ENCODE measurements at places on chromosomes 2 and 18.

GRCh38 chr18:506264-506663 is 5.8 kb upstream of the COLEC12 start:
- DNase-seq: no peak

- DNase-seq: no peak
These were observed 49.5 kb downstream of the NFATC1 start for GRCh38 chr18:79445221-79445620.

DNA sequence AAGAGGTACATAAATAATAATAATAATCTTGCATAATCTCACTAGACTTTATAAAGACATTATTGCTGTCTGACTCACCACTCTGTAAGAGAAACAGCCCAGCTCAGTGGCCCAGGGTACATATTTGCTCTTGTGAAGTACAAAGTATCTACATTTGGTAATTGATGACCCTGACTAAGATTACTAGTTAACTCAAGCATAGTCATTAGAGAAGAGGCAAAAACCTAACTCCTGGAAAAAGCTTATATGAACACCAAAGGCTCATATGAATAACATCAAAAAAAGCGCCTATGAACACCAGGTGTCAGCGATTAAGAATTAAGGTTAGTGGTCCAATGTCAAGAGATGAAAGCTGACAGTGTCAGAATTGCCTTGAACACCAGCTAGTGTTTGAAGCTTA is 38.4 kb downstream of the RAD51AP2 start:
- no peak for DNase-seq

- no peak for DNase-seq
These were observed 19.6 kb upstream of the IL1A start for GRCh38 chr2:112803691-112804521.

DNA sequence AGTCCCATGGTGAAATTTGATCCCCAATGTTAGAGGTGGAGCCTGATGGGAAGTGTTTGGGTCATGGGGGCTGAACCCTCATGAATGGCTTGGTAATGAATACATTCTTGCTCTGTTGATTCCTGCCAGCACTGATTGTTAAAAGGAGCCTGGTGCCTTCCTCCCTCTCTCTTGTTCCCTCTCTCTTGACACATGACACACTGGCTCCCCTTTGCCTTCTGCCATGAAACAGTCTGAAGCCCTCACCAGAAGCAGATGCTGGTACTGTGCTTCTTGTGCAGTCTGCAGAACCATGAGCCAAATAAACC is 30.6 kb upstream of the EPC2 start:
- no peak for DNase-seq

DNA sequence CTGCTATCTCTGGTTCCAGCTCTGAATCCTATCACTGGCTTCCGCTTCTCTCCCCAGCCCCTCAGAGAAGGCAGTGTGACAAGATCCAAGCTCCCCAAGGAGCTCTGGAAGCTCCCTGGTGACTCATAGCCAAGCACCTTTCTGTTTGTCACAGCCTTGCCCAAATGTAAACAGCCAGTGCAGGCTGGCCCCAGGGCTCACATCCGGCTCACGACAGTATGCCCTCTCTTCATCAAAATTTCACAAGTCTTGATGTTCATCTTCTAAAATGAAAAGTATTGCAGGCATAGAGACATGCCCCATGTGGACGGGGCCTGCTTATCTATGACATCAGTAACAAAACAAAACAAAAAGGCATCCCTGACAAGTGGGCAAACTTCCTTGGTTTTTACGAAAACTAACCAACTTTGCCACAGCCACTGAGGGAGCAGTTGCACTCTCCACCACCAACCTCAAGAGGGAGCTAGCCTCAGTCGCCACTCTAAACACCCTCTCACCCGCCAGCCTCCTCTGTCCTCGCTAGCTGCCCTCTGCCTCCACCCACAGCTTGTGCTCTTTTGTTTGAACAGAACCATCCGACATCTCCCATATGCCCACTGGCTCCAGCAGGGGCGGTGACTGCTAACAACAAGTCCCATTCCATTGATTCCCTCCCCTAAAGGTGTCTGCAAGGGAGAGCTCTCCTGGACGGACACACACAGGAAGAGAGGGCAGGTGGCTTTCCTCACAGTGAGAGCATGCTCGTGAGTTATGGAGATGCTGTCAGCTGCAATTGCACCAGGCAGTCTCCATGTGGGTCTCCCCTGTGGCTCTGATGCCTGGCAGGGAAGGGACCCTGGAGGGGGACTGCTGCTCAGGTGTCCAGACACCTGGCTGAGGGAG is 71.0 kb upstream of the DAPL1 start:
- DNase-seq: no peak

All from CD4-positive, alpha-beta T cell treated with Interferon gamma for 1 hour (primary cell).